ENCODE measurements at places on chromosomes 5 and 9.
A peak's percentile ranks its signal among the peaks of the same experiment; 100 is the strongest.

DNA sequence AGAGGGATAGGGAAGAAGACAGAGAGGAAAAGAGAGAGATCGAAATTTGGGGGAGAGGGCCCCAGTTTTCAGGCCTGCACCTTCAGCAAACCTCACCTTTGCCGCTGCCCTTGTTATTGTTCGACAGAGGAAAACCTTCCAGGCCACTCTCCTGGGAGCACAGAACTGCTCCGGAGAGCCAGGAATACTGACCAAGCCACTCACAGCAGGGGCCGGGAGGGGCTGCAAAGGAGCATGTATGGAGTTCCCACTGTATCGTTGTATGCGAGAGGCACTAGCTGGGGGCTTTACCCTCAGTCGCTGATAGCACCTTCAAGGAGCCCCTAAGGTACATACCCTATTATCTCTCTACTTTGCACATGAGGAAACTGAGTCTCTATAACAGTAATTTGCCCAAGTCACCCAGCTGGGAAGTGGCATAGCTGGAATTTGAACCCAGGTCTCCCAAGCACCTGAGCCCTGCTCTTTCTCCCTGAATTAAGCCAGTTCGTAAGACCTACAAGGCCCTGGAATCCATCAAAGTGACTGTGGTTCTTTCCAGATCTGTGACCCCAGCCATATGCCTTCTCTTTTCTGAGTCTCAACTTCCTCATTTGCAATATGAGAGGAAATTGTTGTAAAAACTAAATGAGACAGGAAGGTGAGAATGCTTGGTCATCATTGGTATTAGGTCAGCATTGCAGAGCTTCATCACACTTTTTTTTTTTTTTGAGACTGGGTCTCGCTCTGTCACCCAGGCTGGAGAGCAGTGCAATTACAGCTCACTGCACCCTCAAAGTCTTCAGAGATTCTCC is 21.0 kb upstream of the FOXE1 start:
- no peak for DNase-seq

GRCh38 chr9:38434853-38435252 is 10.6 kb upstream of the IGFBPL1 start:
- no peak for DNase-seq

DNA sequence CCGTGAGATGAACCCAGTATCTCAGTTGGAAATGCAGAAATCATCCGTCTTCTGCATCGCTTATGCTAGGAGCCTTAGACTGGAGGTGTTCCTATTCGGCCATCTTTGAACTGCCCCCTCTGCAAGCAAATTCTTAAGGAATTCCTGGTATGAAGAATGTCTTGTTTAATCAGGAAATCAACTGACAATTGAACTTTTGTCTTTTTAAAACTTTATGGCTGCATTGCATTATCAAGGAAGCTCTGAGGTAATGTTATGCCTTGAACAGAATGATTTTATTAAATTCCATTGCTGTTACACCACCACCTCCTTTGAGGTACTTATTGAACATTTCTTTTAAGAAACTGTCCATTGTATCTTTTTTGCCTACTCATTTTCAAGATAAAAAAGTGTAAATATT is 1915.7 kb upstream of the CDH9 start:
- DNase-seq = no peak

GRCh38 chr5:172678902-172679301 is 37.8 kb downstream of the NEURL1B start:
- DNase-seq = no peak

DNA sequence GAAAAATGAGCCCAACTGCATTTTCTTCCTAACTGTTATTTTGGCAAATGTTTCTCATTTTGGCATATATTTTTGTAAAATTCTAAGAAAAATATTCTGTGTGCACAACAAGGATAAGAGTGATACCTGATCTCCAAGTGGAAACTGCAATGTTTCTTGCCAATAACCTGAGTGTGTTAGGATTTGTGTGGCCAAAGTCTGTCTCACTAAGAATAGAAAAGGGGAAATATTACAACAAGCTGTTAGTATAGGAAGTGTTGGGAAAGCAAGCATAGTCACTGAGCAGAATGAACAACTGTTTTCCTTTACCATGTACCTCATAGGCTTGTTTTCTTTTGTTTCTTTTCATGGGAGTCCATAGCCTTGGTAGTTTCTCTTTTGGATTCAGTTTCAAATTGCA is 624.2 kb downstream of the MTRR start:
- DNase-seq = no peak

GRCh38 chr5:89706731-89707130 is 702.8 kb downstream of the CETN3 start:
- no peak for DNase-seq

DNA sequence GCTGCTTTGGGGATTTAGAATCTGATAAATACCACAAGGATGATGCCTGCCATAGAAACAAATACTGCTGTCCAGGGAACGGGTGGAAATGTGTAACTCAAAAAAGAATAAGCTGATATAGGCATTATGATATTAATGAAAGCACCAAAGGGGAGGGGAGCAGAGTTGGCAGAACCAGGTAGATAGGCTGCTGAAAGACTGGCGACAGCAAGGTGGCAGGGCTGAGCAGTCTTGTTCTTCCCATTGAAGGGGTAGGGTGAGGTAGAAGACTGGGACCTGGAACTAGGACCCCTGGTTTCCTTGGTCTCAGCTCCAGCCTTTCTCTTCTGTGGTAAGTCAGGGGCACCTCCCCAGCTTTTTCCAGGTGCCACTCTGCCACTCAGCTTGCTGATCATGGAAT is 31.4 kb upstream of the TMOD1 start:
- DNase-seq = no peak

DNA sequence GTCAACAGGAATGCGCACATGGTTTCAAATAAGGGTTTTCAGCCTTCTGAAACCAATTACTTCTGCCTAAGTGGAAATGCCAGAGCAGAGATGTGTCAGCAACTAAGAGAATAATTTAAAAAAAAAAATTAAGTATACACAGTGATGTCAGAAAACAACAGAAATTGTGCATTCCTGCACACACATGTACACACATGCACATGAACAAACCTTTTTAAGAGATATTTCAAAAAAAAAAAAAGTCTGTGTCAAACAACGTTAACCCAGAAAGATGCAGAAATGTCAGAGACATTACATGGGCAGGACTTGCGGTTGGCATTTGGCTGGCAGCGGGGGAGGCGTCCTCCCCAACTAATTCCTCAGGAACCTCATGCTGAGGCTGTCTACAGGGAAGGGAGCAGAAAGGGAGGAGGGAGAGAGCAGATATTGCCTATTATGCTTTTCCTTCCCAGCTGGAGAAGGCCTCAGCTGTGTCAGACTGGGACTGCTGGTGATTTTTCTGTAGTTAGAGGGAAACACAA is 536.9 kb upstream of the WWC1 start:
- DNase-seq = no peak

DNA sequence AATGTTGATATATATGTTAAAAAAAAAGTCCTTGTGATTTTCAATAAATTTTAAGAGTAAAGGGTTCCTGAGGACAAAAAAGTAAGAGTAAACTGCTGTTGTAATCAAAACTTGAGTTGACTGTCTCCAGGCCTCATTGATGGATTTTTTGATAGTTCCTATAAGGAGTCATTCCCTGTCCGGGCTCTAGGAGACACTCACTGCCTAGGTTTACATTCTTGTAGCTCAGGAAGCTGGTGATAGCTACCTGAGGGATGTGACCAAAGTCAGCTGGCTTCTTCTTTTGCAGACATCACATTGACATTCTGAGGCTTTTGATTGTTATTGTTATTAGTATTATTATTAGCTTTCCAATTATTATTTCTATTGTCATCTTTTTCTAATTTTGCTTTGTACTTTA is 116.5 kb upstream of the FBXL7 start:
- no peak for DNase-seq

GRCh38 chr5:146965761-146966659 is 87.5 kb upstream of the PPP2R2B start:
- peak; percentile 53 for DNase-seq

DNA sequence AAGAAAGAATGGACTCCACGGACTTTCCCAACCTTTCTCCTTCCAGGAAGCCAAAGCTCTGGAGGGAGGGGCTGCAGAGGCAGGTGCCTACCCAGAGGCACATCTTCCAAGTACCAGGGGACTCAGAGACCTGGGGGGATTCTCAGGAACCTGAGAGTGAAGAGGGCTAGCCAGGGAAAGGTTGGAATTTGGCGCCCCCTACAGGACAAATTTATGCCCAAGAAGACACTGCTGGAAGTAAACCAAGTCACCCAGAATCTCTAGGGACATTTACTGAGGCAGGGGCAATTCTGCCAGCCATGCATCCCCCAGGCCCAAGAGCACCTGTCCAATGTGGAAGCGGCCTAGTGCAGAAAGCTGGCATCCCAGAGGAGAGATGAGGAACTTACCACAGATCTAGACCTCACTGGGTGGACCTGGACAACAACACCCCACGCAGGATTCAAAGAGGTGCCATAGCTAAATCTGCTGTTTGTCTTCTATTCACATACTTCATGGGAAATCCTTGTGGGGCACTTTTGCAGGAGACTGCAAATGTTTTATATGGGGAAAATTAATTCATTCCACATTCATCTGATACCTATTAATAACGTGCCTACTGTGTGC is 25.9 kb upstream of the IDNK start:
- DNase-seq = peak; percentile 38

- DNase-seq = no peak
Measured at GRCh38 chr9:22169243-22169642, 160.1 kb upstream of the CDKN2B start.

DNA sequence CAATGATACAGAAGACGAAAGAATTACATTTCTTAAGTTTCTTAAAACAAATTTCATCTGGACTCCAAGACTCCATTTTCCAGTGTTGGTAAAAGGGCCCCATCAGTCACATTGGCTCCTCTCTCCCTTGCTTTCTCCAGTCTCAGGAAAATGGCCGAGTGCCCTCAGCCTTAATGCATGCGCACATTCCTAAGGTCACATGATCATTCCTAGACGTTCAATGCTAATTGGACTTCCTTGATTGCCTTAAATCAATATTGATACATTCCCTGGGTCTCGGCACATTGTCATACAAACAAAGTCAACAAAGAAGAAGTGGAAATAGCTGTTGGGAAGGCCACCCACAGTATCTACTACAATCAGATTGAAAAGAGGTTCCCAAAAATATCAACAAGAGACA is 413.6 kb upstream of the GRAMD2B start:
- no peak for DNase-seq

GRCh38 chr9:115923903-115924668 is 229.5 kb upstream of the PAPPA start:
- DNase-seq = no peak

GRCh38 chr5:91365498-91365897 is 17.6 kb downstream of the ARRDC3 start:
- no peak for DNase-seq

DNA sequence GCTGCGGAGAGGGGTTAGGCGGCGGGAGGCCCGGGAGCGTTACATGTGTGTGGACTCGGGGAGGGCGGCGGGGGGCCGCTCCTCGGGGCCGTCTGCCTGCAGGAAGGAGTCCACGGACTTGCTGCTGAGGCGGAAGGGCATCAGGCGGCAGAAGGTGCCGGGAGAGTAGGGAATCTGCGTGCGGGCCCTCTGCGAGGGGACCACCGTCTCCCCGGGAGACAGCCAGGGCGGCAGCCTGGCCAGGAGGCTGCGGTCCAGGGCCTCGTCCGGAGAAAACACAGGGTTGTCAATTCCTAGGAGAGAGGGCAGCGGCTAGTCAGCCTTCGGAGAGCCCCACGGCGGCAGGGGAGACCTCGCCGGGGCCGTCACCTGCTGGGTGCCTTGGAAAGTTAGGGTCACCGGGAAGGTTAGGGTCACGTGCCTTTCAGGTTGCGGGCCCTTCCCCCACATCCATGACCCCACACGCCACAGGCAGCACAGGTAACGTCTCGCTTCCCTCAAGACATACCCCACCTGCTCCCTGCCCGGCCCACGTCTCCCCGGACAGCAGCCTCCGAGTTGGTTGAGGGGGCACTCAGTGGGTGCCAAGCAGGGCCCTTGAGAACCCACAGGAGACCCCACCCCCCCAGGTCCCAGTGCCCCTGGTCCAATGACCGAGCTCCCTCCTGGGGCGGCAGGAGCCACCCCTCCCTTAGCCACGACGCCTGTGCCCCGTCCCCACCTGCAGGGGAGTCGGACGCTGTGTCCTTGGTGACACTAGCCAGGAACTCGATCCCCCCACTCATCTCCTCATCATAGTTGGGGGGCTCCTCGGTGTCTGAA is 32.1 kb downstream of the EXOC3 start:
- DNase-seq = peak; percentile 26

DNA sequence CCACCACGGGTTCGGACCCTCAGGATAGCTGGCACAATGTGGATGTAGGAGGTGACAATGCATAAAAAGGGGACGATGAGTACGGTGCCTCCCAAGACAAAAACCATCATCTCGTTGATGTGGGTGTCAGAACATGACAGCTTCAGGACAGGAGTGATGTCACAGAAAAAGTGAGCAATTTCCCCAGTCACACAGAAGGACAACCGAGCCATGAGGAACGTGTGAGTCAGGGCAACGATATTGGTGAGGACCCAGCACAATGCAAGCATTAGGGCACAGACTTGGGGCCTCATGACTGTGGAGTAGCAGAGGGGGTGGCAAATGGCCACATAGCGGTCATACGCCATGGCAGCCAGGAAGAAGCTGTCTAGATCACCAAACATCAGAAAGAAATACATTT is 491 bp downstream of the OR1N1 start:
- no peak for DNase-seq

Measured in CD4-positive, alpha-beta T cell treated with Interleukin-6 for 4 hours (primary cell).